ENCODE measurements at places on chromosomes 6 and 20.
A peak's percentile ranks its signal among the peaks of the same experiment; 100 is the strongest.

DNA sequence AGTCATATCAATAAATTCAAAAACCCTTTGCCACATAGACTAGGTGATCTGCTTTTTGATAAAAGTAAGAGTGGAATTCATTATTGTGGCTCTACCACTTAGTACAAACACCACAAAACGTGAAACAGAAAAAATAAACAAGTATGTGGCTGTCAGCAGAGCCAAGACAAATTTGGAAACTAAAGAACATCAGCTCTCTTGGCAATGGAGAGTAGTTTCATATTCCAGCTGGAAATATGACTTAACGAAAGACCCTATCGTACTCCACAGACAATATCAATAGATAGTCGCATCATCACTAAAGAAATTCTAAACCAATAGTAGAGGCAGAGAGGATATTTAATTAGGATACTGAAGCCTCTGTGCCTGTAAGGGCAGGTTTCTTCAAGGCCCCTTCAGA, 20.8 kb downstream of the TBX18 start:
- no peak for DNase-seq

DNA sequence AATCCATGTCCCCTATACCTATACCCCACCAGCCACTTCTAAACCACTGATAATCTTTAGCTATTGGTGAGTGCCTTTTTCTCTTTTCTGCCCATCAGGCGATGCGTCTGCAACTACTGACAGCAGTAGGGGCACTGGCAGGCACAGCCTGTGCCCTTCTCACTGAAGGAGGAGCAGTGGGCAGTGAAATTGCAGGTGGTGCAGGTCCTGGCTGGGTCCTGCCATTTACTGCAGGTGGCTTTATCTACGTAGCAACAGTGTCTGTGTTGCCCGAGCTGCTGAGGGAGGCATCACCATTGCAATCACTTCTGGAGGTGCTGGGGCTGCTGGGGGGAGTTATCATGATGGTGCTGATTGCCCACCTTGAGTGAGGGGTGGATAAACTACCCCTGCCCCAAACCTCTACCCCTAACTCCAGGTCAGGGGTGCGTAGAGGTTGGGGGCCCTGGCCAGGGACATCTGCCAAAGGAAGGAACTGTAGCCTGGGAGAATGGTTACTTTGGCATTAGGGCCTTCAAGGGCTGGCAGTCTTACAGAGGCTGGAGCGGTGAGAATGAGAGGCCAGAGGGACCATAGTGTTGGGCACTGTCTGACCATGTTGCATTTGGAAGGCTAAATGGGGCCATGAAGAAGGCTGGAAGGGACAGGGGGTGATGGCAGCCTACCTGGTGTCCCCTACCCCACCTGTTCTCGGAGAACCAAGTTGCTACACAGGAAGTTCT, 851 bp upstream of the HSD17B8 start:
- no peak for DNase-seq

DNA sequence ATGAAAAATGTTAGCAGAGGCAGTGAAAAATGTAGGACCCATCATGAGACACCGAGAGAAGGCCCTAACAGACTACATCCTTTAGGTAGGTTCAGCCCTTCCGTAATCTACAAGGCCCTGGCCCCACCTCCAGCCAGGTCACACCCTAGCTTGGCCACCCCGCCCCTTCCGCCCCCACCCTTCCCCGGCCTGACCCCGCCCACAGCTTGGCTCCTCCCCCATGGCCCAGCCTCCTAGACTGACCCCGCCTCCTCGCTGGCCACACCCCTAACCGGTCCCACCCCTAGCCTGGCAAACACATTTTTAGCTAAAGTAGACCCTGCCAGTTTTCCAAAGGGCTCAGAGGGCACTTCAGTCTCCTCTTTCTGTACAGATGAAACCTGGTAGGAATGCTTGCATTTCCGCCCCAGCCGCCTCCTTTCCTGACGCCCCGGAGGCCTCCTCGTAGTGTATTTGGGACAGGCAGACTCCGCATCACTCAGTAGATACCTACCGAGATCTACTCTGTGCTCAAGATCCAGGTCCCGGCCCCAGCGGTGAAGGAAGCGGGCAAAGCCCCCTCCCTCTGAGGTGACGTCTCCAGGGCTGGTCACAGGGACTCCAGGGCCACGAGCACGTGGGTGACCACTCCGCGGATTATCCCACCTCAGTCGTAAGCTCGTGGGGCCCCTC, 443.5 kb downstream of the PREX1 start:
- no peak for DNase-seq

- DNase-seq: no peak
Observed at GRCh38 chr6:56387621-56388414, 140.4 kb upstream of the COL21A1 start.

DNA sequence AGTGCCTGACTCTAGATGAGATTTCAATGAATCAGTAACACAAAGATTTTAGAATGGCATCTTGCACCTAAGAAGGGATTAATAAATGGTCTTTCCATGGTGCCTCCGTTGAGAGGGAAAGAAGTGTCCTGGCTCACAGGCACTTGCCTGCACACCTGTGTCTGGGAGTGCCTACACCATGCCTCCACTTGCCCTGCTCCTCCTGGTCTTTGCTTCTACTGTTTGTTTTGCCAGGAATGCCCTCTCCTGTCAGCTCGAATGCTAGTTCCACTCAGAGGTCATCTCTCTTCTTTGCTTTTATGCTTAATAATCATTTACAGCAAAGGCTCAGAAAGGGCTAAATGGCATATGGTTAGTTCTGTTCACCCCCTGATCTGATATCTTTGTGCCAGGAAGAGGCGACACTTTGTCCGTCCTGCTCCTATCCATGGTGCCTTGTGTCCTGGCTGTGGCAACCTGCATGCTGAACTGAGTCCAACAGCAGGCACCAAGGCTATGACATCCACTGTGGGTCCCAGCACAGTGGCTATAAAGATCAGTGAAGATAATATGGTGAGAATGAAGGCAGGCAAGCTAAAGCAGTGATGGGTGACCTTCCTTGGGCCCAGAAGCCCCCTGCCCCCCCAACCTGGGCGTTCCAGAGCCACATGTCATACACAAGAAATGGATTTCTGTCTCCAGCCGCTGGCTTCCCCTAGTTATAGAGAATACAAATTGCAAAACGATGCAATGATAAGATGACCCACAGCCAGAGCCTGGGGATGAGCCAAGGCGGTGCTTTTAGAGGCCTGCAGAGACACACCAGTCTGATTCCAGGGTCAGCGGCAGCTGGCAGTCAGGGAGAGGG, 1.4 kb downstream of the C6orf132 start:
- DNase-seq: no peak

DNA sequence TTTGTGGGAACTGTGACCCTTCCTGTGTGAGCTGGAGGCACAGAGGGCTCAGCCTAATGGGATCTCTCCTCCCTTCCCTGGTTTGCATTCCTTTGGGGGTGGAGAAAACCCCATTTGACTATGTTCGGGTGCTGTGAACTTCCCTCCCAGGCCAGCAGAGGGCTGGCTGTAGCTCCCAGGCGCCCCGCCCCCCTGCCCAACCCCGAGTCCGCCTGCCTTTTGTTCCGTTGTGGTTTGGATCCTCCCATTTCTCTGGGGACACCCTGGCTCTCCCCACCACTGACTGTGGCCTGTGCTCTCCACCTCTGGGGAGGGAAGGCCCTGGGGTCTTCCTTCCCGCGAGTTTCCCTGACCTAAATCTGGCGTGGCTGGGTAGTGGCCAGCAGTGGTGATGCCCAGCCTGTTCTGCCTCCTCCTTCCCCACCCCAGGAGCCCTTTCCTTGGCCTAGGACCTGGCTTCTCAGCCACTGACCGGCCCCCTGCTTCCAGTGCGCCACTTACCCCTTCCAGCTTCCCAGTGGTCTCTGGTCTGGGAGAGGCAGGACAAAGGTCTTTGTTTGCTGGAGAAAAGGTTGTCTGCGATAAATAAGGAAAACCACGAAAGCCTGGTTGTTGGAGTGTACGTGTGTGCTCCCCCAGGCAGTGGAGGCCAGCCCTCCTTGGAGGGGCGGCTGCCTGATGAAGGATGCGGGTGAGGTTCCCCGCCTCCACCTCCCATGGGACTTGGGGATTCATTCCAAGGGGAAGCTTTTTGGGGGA, 4.9 kb downstream of the VEGFA start:
- peak; percentile 33 for DNase-seq

DNA sequence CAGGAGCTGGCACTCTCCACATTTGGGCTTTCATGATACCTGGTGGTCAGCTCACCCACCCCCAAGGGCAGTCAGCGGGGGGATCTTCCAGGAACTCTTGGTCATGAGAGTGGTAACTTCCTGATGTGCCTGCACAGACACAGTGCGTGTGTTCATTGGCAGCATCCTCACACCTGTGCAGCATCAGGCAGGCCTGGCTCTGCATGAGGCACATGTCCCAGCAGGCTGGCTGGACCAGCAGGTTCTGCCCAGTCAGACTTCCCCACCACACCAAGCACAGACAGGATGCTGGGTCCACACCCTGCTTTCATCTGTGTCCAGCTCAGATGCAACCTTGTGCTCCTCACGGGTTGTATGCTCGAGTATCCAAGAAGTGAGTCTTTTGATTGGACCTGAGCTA, 15.7 kb upstream of the UNC93A start:
- no peak for DNase-seq

- DNase-seq: no peak
Observed at GRCh38 chr20:50484271-50484976, 25.8 kb upstream of the PTPN1 start.

DNA sequence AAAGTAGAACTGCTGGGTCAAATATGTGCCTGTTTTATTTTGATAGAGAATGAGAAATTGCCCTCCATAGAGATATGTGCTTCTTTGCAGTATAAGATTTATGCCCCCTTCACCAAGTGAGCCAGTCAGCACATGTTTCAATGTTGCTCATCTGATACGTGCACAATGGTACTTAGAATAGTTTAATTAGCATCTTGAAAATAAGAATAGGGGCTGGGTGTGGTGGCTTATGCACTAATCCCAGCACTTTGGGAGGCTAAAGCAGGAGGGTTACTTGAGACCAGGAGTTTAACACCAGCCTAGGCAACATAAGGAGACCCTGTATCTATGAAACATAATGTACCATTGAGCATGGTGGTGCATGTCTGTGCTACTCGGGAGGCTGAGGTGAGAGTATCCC, 20.3 kb upstream of the C20orf204 start:
- no peak for DNase-seq

DNA sequence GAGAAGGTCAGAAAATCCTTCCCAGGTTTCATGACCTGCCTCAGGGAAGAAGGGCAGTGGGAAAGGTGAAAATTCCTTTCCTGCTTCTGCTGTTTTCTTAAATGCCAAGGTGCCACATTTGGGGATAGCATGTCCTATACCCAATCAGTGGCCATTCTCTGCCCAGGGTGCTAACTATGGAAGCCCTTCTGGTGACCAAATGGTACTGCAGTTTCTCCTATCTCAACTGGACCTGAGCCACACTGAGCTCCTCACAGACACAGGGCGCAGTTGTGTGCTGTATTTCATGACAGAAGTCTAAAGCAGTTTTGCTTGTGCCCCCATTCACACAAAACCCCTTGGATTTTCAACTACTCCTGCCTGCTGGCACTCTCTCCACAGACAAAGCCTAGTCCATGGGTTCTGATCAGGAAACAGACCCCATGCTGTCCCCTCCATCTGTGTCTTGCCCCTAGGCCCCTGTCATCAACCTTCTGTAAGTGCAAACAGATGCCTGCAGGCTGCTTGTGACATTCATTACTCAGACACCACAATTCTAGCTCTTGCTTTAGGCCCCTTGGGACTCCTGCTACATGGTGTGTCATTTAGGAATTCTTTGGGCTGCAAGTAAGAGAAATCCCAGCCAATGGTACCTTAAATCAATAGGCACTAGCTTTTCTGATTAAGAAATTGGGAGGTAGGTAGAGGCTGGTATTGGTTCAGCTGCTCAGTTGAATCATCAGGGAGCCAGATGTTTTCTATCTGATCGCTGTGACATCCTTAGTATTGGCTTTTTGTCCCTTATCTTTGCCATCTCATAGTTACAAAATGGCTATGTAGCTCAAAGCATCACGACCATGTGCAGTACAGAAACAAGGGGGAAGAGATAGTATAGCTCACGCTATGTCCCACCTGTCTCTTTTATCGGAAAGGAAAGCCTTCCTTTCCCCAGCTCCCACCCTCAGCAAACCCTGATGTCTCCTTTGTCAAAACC, 147.8 kb downstream of the CD83 start:
- DNase-seq: no peak

- DNase-seq: no peak
Observed at GRCh38 chr6:124054034-124054433, 250.4 kb downstream of the NKAIN2 start.

- no peak for DNase-seq
Observed at GRCh38 chr20:45114465-45115385, at the start of gene WFDC5. WFDC5 (minus strand) TSS chr20:45115174; CDS start chr20:45115083, 91 bp downstream.

DNA sequence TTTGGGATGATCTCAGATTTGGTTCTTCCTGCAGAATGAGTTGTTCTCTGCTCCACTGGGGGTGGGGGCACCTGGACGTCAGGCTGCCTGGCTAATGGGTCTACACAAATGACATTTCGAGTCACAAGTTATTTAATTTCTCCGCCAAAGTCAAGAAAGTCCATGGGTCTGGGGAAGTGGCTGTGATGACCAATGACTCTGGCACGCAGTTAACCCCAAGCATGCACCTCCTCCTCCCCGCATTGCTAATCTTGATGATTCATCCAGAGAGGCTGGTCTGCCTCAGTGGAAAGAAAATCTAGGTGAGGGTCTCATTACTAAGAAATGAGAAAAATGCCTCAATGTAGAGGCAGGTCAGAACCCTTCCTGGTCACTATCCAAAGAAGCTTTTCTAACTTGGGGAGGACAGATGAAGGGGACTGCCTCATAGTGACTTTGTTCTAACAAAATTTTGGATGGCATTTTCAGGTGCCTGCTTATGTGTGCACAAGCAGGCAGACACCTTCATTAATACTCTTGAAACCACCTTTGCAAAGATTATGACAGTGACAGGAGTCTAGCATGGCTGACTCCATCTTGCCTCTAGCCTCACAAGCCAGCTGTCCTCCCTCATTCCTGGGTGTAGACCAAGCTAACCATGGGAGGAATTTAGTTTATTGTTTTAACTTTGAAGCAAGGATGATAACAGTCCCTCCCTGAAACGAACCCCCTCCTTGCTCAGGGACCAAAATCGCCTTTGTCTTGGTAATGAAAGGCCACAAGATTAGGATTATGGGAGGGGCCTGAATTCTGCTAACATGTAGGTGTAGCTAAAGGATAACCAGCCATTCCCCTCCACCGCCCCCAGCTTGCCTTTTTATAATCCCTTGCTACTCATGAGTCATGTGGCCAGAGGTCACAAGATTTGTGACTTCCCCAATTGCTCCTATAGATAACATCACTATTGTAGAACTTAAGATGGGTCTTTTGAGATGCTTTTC, 98.6 kb upstream of the MRPS10 start:
- DNase-seq: no peak

DNA sequence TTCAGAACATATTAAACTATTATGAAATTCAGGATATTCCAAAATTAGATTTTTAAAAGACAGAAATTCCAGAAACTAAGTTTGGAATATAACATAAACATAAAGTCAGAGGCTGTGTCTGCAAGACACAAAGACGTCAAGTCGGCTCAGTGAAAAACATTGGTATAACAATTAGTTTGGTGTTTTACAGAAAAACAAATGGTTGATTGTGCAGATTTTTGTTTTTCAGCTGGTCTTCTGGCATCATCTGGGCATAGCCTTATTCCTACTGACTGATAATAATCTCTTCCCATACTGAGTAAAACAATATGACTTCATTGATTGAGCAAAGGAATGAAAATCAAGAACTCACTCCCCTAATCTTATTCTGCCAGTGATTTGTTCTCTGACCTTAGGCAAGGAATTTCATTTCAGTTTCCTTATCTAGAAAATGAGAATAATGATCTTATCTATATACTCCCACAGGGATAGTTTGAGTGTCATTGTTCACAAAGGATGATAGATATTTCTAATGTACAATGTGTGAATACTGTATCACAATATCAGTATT, 84.3 kb downstream of the FRK start:
- DNase-seq: no peak
